ENCODE measurements at places on chromosomes 6 and 20.

GRCh38 chr6:21201187-21201586, 392.4 kb upstream of the SOX4 start:
- DNase-seq = no peak

GRCh38 chr6:30760549-30760948, 16.2 kb upstream of the IER3 start:
- no peak for DNase-seq

DNA sequence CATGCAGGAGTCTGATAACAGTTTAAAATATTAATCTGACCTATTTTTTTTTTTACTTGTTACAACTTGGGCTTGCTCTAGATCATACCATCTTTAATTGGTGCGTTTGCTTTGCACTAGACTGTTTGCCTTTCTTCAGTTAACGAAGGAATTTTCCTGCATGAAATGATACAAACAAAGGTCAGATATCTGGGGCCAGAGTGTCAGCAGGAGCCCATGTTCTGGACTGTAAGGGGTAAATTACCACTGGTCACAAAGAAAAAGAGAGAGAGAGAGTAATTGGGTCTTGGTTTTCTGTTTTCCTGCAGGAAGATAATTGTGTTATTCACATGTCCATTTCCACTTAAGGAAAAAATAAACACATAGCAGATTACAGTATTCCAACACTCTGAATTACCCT, 399.4 kb upstream of the MARCKS start:
- no peak for DNase-seq

DNA sequence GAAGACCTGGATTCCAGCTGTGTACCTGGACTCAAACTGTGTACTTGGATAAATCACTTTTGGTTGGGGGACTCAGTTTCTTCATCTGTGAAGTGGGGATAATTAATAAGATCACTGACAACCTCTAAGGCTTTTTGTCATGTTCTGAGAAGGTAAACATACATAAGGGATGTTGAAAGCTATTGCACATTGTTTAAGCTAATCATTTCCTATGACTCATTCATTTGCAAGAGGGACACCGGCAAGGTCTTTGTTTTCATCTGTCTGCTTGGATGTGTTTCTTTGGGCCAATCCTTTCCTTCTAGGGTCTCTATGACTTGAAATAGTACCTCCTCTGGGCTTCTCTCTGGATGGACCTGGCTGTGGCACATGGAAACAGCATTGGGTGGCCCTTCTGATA, 6.8 kb downstream of the PROKR2 start:
- no peak for DNase-seq

DNA sequence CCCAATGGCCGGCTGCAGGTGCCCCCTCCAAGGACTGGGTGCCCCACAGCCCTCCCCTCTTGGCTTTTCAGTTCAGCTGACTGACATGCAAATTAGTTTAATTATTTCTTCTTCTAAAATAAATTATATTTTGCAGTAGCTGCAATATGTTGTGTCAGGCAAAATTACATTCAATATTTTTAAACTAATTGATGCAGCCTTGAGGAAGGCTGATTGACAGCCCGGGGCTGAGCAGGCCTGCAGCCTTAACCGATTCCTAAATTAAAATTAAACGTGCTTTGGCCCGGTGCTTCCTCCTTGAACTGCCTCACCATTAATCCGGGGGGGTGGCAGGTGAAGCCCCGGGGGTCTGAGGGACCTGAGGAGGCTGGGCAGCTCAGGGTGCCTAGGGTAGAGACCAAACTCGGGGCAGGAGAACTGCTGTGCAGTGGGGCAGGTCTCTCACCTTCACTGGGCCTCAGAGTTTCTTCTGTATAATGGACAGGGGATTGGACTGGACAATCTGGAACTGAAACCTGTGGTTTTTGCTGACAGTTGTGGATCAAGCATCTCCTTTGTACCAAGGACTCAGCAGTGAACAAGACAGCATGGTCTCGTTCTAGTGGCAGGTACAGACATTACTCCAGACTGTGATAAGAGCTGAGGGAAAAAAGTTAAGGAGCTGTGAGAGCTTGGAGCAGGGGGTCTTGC, 72.5 kb downstream of the CD40 start:
- no peak for DNase-seq

DNA sequence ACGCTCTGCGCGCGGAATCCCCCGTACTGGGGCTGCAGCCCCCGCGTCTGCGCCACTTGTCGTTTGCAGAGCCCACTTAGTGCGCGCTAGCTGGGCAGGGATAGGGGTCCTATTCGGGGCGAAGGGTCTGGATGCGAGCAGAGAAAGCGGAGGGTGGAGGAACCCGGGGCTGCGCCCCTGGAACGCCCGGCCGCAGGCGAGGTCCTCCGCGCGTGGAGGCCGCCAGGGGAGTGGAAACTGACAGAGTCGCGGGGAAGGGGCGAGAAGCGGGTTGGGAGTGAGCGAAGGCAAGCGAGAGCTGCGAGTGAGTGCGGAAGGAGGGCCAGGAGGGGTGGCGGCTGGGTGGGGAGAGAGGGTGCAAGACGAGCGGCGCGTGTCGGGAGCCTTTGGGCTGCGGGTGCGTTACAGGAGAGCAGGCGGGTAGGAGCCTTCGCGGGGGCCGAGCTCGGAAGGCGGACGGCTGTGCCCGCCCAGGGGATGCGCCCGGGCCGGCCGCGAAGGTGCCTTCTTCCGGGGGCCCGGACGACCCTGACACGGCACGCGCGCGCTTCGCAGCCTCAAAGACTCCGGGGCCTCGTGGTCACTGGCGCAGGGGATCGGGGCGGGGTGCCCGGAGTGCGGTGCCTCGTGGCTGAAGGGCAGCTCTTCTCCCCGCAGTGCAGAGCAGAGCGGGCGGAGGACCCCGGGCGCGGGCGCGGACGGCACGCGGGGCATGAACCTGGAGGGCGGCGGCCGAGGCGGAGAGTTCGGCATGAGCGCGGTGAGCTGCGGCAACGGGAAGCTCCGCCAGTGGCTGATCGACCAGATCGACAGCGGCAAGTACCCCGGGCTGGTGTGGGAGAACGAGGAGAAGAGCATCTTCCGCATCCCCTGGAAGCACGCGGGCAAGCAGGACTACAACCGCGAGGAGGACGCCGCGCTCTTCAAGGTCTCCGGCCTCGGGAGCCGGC, 1.2 kb downstream of the IRF4 start:
- DNase-seq = no peak

DNA sequence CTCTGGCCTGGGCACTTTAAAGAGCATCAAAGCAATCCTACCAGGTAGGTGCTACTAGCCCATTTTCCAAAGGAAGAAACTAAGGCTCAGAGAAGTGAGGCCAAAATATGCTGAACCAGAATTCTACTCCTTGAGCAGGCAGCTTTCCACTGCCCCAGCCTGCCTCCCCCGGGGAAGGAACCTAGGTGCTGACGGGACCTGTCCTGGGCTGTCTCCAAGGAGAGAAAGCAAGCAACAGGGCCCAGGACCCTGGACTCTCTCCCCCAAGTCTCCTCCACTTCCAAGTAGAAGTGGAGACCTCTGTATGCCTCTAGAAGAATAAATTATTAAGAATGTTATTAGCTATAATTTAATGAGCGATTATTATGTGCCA, 159.5 kb downstream of the MRPL14 start:
- no peak for DNase-seq

Measured in activated CD4-positive, alpha-beta T cell treated with anti-CD3 and anti-CD28 coated beads for 24 hours (primary cell).